Myocyte (in vitro differentiated cells): ENCODE measurements at places on chromosomes 3 and 15.
A peak's percentile ranks its signal among the peaks of the same experiment; 100 is the strongest.

- no peak for DNase-seq
These were observed 114.3 kb downstream of the OXSM start for GRCh38 chr3:25904206-25904605.

DNA sequence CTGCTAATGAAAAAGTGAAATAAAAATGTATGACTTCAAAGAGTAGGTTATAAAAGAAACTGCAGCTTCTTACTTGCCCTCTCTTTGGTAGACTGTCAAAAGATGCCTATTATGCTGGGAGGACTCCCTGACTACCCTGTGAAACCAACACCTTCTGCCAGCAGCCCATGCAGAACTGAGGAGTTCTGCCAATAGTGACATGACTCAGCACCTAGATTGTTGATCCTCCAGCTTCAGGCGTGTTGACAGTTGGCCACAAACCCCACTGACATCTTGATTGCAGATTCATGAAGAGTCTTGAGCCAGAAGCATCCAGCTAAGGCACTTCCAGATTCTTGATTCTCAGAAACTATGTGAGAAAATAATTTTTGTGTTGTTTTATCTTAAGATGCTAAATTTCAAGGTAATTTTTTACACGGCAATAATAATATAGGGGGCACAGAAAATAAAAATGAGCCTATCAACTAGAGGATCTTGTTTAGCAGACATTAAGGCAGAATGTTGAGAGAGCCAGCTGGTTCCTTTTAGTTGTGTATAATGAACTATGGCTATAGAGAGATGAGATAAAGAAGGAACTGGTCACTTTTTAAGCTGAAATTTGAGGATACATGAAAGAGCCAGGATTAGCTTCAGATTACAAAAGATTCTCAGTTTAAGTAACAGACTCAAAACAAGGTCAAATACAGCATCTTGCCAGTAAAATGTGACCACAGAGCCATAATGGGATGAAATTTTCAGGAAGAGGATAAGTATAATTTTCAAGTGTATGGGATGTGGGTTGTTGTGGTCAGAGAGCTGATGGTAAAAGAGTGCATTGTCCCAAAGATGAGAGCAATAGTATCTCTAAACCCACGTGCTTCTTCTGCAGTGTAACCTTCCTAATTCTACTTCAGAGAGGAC is 588.7 kb upstream of the CBLB start:
- DNase-seq: peak; percentile 95

GRCh38 chr3:143283432-143284128 is 164.0 kb downstream of the CHST2 start:
- peak; percentile 57 for DNase-seq

DNA sequence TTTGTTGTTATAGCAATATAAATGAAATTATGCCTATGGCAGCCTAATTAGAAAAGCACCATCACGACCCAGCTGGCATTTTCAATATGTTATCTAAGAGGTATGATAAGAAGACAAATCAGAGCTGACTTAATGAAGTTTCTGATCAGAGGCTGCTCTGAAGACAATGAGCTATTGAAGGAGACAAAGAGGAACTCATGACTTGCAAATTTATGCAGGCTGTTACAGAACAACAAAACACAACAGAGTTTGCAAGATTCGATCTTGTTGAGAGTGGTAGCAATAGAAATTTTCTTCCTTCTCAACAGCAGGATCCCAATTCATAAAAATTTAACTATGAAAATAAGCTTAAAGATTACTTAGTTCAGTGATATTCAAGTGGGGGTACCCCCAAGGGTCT is 7.7 kb downstream of the CCDC54 start:
- DNase-seq: no peak

DNA sequence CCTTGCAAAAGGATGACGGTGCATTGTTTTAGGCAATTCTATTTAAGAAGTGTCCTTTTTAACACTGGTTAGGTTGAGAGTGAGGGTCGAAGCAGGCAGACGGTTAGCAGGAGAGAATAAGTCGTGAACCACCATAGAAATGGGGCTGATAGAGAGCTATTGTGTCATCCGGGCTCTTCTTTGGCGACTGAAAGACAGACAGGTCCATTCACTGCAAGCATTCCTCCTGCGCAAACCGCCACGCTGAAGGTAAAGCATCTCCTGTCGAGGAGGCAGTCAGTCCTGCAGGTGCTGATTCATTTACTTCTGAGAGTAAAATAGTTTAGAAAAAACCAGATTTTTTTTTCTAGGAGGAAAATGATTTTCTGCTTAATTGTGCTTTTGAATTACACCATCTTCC is 1002.8 kb upstream of the NR2F2 start:
- no peak for DNase-seq

DNA sequence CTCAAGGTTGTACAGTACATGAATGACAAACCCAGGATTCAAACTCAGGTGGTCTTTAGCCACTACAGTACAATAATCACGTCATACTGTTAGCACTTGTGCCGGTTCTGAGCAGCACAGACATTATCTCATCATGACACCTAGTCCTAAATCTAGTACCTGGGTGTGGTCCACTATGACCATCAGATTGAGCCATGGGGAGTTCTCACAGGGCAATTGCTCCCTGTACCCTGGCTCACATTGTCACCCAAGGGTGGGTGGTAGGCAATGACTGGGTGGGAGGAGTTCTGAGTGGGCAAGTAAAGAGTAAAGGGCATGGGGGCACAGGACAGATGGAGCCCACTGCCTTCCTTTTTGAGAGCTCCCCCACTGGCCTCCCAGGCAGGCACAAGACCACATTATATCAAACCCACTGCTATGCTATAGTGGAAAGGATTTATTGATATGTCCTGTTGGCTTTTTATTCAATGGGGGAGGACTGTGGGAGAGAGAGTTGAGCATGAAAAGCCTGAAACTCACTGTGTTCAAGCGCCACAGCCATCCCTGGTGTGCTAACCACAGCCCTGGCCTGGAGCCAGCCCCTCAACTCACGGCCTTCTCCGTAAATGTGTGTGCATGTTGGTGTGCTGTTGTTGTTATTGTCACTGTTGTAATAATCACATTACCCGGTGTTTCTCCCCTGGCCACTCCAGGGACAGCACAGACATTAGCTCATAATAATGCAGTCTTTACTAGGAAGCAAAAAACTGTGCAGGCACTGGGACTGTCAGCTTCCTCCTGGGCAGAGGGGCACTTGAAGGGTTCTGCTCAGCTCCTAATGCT is 27.3 kb downstream of the ADCY5 start:
- DNase-seq: no peak

DNA sequence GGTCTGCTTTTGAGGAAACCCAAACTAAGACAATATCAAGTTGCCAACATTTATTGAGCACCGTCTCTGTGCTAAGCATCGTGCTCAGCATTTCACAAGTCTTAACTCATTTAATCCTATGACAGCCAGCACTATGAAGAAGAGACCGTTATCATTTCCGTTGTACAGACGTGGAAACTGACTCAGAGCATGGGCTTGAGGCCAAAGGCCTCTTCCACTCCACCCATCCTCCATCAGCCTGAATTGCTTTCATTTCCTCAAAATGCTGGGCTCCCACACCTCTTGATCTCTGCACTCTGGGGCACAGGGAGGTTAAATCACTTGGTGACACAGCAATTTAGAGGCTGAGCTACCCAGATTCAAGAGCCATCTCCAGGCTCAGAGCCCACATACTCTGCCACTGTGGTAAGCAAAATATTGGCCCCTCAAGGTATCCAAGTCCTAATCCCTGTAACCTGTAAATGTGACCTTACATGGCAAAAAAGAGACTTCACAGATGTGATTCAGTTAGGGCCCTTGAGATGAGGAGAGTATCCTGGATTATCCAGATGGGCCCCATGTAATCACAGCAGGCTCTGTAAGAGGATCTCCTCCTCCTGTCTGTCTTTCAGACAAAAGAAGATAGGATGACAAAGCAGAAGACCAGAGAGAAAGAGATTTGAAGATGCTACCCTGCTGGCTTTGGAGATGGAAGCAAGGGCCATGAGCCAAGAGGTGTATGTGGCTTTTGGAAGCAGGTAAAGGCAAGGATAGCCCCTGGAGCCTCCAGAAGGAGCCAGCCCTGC is 24.3 kb upstream of the FLNB start:
- peak; percentile 52 for DNase-seq

DNA sequence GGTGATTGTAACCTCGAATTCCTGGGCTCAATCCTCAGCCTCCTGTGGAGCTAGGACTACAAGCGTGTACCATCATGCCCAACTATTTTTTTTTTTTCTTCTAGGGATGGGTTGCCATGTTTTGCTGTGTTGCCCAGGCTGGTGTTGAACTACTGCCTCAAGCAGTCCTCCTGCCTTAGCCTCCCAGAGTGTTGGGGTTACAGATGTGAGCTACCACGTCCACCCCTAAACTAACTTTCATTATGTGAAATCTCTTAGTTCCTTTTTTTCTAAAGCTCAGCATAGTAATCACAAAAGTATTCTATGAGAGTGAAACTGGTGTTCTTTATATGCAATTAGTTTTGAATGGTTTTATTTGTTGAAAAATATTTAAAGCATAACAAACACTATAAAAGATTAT is 92.1 kb downstream of the XRN1 start:
- DNase-seq: no peak

DNA sequence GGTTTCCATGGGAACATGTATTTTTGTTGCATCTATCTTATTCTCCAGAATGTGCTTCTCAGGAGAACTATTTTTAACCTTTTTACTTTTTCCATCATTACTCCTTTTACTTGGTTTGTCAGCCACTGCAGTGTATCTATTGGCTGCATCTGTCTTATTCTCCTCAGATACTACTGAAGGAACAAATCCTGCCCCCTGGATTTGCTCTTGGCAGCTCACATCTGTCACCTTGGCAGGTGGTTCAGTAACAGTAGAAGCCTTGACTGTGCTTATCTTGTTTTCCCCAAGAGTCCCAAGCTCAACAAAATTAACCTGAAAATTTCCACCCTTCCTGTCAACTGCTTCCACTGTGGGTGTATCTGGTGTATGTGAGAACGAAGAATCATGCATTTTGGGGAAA is 106.0 kb downstream of the MAP4 start:
- DNase-seq: no peak

DNA sequence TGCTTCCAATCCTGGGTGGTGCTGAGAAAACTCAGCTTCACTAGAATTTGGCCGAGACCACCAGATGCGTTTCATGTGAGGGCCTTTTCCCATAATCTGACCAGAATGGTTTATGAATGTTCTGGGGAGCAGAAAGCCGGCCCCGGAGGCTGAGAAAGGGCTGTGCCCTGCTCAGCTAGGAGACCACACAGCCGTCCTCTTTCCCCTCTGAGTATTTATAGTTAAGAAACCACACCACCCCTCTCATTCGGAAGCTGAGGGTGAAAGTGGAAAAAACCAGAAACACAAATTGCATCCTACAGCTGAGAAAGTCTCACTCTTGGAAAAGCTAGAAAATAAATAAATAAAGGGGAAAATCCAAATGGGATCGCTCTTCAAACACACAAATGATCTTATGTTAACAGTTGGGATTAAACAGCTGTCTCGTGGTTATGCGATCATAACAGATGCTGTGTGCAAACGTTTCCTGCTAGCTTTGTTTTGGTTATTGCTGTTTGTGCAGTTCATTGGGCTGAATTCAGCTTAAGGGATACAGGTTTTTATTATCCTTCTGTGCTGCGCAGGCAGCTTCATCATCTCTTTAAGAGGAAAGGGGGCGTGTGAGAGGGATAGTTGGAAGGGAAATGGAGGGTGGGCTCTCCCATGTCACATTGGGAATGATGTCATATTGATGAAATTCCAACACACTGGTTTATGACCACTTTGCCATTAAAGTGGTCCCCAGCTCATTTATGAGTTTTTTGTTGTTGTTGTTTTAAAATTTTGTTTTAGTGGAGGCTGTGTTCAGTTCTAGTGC is 1026.2 kb upstream of the NR2F2 start:
- peak; percentile 96 for DNase-seq

- peak; percentile 61 for DNase-seq
These were observed 533.1 kb upstream of the NAALADL2 start for GRCh38 chr3:174325834-174326700.

DNA sequence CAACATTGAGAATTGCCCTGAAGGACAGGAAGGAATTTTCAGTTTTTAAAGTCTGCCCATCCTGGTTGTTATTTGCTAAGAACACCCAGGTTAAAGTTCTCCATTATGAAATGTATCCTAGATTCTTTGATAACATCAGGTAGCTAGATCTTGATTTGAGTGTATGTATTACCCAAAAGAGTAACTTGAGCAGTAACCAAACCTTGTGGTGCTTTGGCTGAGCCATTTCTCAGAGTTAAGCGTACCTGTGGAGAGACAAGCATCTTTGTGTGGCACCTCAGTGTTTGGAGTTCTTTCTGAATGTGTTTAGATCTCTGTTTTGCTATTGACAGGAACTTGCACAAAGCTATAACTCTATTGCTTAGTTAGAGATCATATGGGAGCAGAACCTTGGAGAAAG is 20.4 kb downstream of the CEP97 start:
- no peak for DNase-seq

DNA sequence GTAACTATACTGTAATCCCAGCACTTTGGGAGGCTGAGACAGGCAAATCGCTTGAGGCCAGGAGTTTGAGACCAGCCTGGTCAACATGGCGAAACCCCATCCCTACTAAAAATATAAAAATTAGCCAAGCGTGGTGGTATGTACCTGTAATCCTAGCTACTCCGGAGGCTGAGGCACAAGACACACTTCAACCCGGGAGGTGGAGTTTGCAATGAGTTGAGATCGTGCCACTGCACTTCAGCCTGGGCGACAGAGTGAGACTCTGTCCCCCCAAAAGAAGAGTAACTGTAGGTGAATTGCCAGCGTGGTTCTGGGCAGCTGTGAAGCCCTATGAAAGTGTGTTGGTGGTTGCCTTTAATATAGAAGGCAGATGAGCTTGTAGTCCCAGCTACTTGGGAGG is 95.9 kb downstream of the SLCO3A1 start:
- DNase-seq: no peak

DNA sequence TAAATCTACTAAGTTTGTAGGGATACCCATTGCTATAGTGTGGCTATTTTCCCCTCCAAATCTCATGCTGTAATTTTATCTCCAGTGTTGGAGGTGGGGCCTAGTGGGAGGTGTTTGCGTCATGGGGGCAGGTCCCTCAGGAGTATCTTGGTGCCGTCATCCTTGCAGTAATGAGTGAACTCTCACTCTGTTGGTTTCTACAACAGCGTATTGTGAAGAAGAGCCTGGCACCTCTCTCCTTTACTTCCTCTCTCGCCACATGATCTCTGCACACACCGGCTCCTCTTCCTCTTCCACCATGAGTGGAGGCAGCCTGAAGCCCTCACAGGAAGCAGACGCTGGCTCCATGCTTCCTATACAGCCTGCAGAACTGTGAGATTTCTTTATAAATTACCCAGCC is 34.0 kb upstream of the TRPM1 start:
- no peak for DNase-seq

GRCh38 chr15:82833362-82833682 is 23.9 kb downstream of the WHAMM start:
- no peak for DNase-seq

DNA sequence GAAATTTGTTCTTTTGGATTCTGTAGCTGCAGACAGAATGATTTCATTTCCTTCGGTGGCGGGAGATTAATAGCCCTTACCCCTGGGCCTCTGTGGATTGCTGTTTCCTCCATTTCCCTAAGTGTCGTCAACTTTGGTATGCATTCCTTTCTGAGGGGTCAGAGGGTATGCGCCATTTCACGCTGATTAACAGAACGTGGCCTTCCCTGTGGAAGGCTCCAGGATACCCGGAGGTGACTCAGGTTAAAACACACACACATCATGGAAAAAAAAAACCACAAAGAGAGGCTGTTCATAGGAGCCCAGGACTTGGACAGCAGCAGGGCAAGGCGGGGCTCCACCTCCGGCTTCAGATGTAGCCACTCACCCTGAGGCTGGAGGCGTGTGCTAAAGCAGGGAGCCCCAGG is 51.9 kb downstream of the EPHB1 start:
- DNase-seq: peak; percentile 50
